ENCODE measurements at places on chromosomes 3 and 15.

DNA sequence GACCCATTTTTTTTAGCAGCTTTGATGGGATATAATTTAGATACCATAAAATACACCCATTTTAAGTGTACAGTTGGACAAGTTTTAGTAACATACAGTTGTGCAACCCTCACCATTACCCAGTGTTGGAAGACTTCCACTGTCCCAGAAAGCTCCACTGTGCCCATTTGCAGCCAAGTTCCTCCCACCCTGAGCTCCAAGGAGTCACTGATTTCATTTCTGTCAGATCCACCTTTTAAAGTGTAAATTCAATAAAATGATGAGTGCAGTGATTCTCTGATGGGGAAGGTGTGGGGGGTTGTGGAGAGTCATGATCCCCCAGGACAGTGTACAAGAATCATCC is 93.2 kb upstream of the IGF1R start:
- DNase-seq = no peak

- DNase-seq = no peak
These were observed 265.8 kb downstream of the TAFA4 start for GRCh38 chr3:68666429-68667136.

DNA sequence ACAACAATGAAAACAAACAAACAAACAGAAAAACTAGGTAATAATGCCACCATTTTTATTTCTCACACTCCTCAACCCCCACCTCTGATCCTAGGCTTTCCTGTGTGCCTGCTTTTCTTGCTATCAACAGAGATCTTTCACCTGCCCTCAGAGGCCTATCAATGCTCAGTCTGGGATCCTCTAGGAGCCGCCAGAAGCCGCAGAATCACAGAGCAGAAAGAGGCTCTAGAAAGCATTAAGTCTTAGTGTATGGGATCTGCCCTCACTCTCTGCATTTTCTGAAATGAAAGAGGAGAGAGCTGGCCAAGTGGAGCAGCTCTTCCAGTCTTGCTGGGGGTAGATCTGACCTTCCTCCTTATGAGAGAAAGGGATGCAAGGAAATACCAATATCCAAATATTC is 306.8 kb downstream of the TUSC7 start:
- no peak for DNase-seq

GRCh38 chr3:46087871-46088270 is 60.6 kb upstream of the XCR1 start:
- no peak for DNase-seq

DNA sequence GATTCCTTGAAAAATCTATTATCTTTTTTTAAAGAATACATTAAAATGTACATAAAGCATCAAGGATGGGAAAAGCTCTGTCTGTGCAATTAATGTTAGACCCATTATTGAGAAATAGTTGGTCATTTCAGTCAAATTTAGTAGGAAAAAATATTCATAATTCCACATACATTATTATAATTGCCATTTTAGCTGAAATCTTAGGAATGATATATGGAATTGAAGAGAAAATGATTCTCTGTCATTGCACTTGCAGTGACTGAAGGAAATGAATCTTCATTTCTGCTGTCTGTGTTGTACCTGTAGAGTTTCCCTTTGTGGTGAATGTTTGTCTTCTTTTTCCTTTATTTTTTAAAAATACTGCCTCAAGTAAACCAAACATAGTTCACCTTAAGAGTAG is 473.9 kb downstream of the C3orf38 start:
- no peak for DNase-seq

GRCh38 chr15:89016549-89017041 is 71.7 kb upstream of the ABHD2 start:
- no peak for DNase-seq

GRCh38 chr3:159857840-159858239 is 130.8 kb upstream of the IL12A start:
- no peak for DNase-seq

DNA sequence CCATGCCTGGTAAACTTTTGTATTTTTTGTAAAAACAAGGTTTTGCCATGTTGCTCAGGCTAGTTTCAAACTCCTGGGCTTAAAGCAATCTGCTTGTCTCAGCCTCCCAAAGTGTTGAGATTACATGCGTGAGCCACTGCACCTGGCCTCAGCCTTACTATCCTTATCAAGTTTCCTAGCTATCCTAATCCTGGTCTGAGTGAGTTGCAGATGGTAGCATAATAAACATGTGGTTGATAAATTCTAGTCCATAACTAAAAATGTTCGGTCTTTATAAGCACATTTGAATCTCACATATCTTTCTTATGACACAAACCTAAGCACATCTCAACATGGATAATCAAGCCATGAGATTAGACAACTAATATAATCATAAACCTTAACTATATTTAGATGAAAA is 18.5 kb downstream of the NPHP3 start:
- DNase-seq = no peak

GRCh38 chr15:29061746-29062145 is 176.0 kb downstream of the APBA2 start:
- DNase-seq = no peak

GRCh38 chr15:82680200-82681102 is 29.2 kb downstream of the AP3B2 start:
- DNase-seq = peak; percentile 54

GRCh38 chr3:10983219-10983916 is 9.2 kb upstream of the SLC6A1 start:
- no peak for DNase-seq

- DNase-seq = no peak
These were observed 18.7 kb downstream of the LRTM1 start for GRCh38 chr3:54909191-54909590.

- DNase-seq = peak; percentile 5
These were observed 1.2 kb upstream of the LCTL start for GRCh38 chr15:66566963-66567531.

GRCh38 chr3:35745802-35746484 is 106.6 kb downstream of the ARPP21 start:
- DNase-seq = no peak

DNA sequence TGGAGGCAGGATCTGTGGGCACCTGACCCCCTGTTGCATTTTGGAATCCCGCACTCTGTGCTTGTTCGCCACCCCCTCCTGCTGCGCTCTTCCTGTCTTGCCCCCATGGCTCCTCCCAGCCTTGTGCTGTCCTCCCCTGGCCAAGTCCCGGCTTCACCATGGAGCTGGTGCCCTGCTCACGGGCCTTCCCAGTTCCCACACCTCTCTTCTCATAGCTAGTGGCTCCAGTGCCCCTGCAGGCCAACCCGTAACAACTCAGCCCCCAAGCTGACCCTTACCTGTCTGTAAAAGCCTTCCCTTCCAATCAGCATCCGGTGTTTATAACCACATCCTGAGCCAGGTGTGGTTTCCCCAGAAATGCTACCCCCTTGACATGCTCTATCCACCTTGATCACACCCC is 407.7 kb upstream of the C2CD4B start:
- DNase-seq = no peak

- no peak for DNase-seq
These were observed 6.3 kb downstream of the THOC7 start for GRCh38 chr3:63857311-63857710.

GRCh38 chr3:194259982-194260766 is 91.0 kb downstream of the CPN2 start:
- DNase-seq = no peak

- no peak for DNase-seq
These were observed 57.9 kb upstream of the SAMMSON start for GRCh38 chr3:69941439-69942176.

- no peak for DNase-seq
These were observed 44.6 kb downstream of the RFX7 start for GRCh38 chr15:56199038-56199437.

GRCh38 chr15:90750186-90750585 is 33.0 kb downstream of the BLM start:
- DNase-seq = no peak

DNA sequence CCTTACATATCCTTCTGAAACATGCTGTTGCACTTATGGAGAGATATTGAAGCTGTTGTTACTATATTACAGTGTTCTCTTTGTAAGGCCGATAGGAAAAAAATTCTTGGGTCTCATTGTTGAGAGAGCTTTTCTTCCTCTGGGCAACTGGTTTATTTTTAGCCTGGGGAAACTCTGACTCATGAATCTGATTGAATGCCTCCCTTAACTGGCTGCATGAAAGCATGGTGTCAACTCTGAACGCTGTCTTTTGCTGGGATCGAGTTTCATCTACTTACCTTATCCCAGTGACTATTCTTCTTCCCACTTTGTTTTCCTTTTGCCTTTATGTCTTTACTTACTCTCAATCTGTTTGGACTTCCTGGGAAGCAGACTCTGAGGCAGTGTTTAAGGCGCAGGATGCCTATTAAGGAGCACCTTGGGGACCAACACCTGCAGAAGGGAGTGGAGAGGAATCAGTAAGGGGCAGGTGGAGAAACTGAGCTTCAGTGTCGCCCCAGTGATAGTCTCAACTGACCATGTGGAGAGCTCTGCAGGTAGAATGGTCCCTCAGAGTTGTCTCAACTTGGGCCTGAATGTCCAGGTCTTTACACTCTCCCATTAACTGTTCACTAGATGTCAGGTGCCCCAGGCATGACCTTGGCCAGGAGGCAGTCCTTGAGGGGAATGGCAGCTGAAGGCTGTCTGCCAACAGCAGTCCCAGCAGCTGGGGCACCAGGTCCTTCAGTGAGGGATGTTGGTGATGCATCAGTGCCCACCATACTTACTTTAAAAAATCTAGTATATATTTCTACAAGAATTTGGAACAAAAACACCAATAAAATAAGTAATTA is 88.9 kb upstream of the CCNL1 start:
- DNase-seq = no peak

GRCh38 chr3:177764377-177764912 is 567.2 kb upstream of the TBL1XR1 start:
- DNase-seq = no peak

DNA sequence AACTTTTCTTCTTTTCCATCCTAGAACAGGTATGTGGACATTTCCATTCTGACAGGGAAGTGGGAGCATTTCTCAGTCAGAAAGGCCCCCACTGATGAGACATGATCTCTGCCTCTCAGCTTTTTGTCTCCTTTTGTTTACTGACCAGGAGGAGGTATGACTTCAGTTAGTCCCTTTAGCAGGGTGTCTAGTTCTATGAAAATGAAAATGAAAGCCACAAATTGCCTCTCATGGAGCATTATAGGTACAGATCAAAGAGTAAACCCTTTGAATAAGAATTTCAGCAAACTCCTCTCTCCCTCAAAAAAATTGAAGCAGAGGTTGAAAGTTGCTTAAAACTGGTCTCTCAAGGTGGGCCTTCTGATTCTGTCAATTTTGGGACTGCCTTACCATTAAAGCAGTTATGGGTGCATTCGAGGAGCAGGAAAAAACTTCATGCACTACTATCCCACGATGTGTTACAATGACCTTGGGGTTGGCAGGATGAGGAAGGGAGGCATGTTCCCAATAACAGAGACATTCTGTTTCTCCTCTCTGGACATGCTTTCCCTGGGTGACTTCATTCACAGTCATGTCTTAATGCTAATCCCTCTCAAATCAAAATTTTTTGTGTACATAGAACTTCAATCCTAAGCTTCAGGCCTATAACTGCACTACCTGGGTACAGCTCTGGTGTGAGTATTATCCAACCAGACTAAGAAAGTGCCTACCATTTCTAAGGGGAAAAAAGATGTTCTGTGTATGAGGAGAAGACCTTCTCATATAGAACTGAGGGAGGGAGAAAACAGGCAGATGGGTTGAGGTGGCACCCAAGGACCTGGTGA is 50.6 kb upstream of the TBC1D23 start:
- DNase-seq = no peak

- DNase-seq = no peak
These were observed 142.5 kb upstream of the UBE2E1 start for GRCh38 chr3:23663246-23663645.

DNA sequence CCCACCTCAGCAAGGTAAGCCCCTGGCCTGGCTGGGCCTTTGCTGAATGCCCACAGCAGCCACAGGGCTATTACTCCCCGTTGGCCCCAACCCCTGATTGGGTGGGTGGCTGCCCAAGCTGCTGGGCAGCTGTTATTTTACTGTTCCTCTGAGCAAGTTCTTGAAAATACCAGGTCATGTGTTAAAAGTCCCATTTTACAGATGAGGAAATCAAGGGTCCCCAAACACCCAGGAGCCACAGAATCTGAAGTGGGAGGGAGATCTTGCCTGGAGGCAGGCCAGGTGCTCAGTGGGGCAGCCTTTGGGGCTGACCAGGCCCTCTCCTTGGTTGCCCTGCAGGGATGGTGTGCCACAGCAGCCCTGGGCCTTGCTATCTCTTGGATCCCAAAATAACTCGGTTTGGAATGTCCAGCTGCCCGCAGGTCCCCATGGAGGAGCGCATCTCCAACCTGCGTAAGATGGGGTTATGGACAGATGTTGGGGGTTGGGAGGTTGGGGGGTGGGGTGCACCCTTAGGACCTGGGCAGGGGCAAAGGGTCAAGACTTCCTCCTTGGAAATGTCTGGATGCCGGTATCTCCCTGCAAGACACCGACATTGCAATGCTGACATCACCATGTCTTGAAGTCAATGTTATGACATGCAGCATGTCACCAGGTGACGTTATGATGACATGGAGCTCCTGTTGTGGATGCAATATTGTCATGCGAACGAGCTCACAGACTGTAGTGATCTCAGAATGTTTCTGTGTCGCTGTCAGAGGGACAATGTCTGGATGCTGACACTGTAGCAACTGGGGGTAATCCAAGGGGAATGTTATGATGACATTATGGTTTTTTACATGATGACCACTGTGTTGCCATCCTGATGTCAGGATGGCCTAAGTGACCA is 13.3 kb upstream of the CSPG4 start:
- DNase-seq = no peak

GRCh38 chr15:92116330-92116729 is 262.8 kb downstream of the SLCO3A1 start:
- no peak for DNase-seq

GRCh38 chr15:23395030-23395692 is 40.6 kb downstream of the GOLGA8S start:
- DNase-seq = no peak

- DNase-seq = no peak
These were observed 744 bp upstream of the CCDC32 start for GRCh38 chr15:40565333-40566238.

DNA sequence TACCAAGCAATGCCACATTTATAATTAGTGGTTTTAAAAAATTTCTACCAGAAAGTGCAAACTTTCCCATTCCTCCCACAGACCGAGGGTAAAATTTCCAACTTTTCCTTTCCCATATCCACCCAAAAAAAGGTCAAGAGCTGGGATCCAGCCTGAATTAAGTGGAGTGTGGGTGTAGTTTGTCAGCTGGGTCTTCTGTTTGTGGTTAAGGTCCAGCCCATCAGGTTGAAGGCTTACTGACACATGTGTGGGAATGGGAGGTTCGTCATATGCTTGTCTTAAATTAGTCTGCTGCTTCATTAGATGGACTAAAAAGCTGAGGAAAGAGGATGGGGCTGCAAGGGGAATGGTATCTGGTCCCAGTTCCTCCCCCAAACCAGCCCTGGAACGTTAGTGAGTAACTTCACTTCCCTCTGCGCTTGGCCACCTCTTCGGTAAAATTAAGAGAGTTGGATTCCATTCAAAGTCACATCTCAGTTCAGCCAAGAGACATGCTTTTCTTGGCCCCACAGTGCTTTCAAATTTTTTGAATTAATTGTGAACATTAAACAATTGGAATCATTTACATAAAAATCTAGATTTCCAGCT is 59.0 kb upstream of the PLCL2 start:
- DNase-seq = no peak

- DNase-seq = no peak
These were observed 25.0 kb downstream of the SRGAP3 start for GRCh38 chr3:9224490-9224889.

GRCh38 chr3:28218917-28219198 is 22.6 kb upstream of the CMC1 start:
- DNase-seq = no peak

GRCh38 chr15:51759557-51760070 is 8.2 kb downstream of the TMOD2 start:
- DNase-seq = no peak

Measured in activated CD8-positive, alpha-beta memory T cell treated with anti-CD3 and anti-CD28 coated beads for 1 hour (primary cell).